Suppressor macrophage treated with lipopolysaccharide for 4 hours (primary cell): ENCODE measurements at places on chromosomes 12 and 14.

DNA sequence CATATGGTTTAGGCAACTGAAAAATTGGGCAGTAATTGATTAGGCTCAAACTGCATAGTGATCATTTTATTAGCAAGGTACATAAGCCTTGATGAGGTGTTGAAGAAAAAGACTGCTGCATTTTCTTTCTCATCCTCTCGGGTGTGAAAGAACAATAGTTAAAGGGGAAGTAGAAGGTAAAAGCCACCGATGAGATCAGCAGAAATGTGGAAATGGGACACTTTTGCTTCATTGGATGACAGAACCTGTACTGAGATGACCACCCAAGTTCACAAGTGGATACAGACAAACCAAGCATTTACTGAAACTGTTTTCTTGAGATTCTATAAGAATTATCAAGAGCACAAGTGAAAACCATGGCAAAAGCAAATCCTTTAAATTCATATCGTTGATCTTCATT is 184.0 kb downstream of the TMX1 start:
- no peak for DNase-seq

- DNase-seq = no peak
Observed at GRCh38 chr12:17108877-17109541, 503.0 kb upstream of the LMO3 start.

DNA sequence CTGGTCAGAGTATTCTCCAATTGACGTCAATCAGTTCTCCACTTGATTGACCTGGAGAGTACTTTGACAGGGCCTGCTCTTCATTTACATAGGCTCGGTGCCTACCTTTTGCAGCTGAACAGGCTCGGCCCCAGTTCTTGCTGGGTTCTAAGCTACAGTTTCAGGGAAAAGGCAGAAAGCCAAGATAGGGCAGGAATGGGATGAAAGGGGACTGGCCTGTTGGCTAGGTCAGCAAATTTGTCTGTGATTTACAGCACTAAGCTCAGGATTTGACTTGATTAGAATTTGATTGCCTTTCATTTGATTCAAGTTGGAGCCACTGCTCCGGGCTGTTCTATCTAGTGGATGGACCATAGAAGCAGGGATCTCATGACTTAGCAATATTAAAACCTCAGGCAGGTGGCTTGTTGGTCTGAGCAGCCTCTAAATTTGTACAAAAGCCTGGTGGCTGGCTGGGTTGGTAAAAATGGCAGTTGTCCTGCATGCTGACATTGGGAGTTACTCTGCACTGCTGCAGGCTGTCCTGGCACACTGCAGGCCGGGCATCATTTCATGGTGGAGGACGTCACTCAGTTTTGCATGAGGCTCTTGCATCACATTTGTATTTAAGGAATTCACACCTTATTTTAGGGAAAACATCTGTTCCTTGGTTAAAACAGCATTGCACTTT is 71.8 kb downstream of the BICD1 start:
- DNase-seq = no peak

- no peak for DNase-seq
Observed at GRCh38 chr12:29943683-29944082, 159.9 kb upstream of the TMTC1 start.

DNA sequence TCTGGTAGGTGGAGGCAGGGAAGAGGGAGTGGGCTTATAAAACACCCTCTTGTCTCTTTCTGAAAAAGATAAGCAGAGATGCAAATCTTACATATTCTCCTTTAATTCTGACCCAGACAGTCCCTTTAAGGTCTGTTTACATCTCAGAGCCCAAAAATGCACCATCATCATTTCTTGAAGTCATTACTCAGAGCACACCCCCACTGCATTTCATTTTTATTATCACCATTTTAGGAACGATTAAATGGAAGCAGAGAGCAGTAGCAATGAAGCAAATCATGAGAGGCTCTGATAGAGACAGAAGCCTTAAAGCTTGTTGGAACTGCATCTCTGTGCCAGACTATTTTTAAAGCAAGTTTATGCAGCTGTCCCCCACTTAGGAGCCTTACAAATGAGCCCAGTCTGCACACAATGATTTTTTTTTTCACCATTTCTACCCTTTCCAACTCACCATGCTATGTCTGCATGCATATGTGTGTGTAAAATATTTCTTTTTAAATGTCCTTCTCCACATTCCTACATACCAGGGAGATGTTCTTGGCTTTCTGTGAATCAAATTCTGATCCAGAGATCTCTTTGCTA is 311.0 kb downstream of the GRIN2B start:
- DNase-seq = no peak

- DNase-seq = peak; percentile 17
Observed at GRCh38 chr12:108515916-108516315, 839 bp downstream of the FICD start.

- no peak for DNase-seq
Observed at GRCh38 chr12:59742841-59743240, 147.0 kb downstream of the SLC16A7 start.

- DNase-seq = no peak
Observed at GRCh38 chr14:31110872-31111271, 84.7 kb upstream of the STRN3 start.

- peak; percentile 61 for DNase-seq
Observed at GRCh38 chr12:102300824-102301461, 103.3 kb upstream of the PMCH start.

DNA sequence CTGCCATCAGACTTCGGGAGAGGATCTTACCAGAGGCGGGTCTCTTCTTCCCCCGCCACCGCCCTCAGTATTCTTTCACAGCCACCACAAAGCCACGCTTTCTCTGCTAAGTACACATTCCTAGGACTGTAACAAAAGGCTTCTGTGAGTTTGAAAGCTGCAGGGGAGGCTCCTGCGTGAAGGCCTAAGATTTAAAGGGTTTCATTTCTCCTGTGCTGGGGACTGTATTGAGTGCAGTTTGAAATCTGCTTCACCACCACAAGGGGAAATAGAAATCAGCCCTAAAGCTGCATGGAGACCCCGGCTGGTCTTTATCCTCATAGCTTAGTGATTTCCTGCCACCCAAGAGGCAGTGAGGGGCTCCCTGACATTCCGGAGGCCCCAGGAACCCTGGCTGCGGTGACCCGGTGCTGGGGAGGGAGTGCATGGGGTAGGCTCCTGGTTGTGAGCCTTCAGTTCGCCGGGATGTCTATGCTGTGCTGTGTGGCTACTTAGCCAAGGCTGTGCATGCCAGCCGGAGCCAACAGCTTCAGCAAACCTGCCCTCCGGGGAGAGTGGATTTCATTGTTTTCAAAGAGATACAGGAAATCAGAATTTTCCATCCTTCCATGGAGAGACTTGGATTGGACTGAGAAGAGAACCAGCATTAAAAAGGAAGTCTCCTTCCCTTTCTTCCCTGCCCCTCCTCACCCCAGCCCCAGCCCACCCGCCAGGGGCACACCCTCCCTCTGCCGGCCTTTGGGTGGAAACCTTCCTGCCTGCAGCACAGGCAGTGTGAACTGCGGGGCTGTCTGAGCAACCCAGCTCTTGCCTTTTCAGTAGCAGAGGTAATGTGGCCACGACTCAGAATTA is 163.3 kb downstream of the ETV6 start:
- DNase-seq = peak; percentile 52

GRCh38 chr12:69468237-69469026 is 1.8 kb upstream of the FRS2 start:
- no peak for DNase-seq

DNA sequence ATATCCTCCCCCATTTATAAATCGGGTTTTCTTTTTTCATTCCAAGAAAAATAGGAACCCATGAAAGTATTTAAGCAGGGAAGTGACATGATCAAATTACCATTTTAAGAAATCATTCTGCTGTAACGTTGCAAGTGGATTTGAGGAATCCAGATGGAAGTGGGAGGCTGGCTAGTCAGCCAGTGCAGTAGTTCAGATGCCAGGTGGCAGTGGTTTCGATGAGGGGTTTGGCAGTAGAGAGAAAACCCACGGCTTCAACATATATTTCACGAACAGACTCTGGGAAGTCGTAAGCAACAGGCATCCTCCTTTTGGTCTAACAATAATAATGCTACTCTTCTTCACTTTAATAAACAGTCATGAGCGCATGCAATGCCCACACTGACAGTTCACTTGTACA is 25.0 kb downstream of the PDZRN4 start:
- DNase-seq = no peak
